ENCODE measurements at places on chromosomes 3 and 15. TPM values are rescaled to one million over a fixed set of nuclear protein-coding genes. Genes with fewer than 3 reads are reported as not detected.

DNA sequence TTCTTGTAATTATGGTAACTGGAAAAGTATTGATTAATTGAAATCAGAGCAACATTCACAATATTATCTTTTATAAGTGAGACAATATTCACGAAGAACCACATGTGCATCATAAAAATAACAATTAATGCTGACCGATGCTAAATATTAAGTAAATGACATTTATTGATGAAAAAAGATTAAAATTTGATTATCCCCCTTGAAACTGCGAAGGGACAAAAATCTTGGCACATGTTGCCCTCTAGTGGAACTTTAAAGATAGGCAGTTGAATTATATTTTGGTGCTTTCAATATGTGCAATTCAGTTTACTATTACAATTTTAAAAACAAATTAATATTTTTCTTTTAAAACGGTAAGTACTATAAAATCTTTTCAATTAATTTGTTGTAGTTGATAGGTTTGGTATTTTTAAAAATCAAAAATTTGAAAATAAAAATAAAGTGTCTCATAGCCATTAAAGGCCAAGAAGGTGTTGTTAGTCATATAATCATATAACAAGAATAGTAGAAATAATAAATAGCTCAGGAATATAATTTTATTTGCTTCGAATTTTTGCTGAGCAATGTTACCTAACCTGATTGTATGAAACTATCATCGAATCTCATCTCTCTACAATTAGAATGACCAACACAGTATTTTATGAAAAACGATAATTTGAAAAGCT, 270.2 kb downstream of the ROBO1 start:
- peak; percentile 4 for DNase-seq

DNA sequence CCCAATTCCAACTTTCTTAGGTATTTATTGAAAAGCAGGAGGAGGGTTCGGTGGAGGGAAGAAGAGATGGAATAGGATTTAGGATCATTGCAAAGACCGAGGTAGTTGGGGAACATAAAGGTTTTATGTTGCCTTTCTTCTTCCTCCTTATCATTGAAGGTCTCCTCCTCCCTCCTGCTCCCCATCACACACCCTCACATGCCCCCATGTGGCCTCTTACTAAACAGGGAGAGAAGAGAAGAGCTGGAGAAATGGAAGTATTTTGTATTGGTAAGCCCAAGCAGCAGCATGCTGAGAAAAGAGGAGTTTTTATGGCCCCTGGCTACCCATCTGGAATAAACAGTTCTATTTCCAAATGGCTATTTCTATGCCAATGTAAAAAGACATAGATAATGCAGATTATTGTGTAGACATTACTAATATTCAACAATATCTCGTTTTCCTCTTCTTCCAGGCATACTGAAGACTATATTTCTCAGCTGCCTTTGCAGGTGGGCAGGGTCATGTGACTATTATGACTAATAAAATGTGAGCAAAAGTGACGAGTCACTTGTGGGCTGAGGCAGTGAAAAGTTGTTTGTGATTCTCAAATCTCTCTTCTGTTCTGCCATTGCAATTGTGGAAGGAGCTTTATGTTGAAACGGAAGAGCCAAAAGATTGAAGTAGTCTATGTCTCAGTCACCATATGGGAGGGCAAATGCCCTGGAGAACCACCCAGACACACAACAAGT, 5.2 kb upstream of the GPR176 start:
- DNase-seq: no peak

- DNase-seq: no peak
Observed at GRCh38 chr3:126745760-126746394, 41.8 kb downstream of the CHCHD6 start.

DNA sequence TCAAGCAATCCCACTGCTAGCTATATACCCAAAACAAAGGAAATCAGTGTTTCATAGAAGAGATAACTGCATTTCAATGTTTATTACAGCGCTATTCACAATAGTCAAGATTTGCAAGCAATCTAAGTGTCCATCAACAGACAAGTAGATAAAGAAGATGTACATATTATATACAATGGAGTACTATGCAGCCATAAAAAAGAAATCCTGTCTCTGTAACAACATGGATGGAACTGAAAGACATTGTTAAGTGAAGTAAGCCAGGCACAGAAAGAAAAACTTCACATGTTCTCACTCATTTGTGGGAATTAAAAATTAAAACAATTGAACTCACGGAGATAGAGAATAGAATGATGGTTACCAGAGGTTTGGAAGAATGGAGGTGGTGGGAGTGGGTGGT, 89.2 kb downstream of the LSAMP start:
- no peak for DNase-seq

The VGLL4 gene
- 58.1 TPM for total RNA-seq

DNA sequence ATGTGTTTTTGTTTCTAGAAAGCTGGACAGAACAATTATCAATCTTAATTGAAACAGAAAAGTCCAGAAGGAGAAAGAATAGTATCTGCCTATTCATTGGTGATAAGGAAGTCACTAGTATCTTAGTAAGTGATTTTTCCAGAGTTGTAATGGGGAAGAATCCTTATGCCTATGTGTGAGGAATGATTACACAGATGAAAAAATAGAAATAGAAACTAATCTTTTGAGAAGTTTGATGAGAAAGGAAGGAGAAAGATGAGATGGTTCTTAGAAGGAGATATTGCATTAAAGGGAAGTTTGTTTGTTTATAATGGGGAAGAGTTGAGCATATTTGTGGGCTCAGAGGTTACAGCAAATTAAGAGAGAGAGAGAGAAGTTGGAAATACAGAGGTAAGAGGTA, 42.7 kb upstream of the CBLB start:
- DNase-seq: no peak

- no peak for DNase-seq
Observed at GRCh38 chr3:130548356-130548755, 31.4 kb downstream of the COL6A6 start.

The PLSCR2 gene
- total RNA-seq: not detected

The OCA2 gene
- not detected for total RNA-seq

The RPUSD3 gene
- total RNA-seq: 15.9 TPM

DNA sequence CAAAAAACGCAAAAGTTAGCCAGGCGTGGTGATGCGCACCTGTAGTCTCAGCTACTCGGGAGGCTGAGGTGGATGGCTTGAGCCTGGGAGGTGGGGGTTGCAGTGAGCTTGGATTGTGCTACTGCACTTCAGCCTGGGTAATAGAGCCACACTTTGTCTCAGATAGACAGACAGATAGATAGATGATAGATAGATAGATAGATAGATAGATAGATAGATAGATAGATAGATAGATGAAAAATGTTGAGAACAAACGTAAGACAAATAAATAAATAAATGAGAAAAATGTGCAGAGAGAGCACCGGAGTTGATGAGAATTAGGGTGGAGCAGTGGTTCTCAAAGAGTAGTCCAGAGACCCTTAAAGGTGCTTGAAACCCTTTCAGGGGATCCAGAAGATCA, 58.4 kb upstream of the ARL8B start:
- DNase-seq: no peak

DNA sequence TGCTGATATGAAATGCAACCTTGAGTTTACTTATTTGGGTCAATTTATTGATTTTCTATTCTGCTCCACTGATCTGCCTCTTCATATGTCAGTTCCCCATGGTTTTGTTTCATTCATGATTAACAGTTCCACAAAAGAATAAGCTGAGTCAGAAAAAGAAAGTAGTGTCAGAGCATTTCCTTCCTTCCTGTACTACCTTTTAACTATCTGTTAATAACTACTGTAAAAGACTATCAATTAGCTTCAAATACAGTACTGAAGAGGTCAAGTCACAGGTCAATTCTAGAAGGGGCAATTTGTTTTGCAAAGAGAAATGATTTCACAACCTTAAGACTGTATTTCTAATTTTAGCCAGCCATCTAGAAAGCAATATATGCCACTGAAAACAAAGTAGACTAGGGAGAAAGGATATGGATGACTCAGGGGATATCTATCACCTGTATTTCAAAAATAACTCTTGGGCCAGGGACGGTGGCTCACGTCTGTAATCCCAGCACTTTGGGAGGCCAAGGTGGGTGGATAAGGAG, 129.5 kb downstream of the TFDP2 start:
- DNase-seq: peak; percentile 38

- DNase-seq: no peak
Observed at GRCh38 chr3:126431103-126431534, 36.4 kb downstream of the CFAP100 start.

GRCh38 chr3:64674591-64675076, 13.2 kb downstream of the ADAMTS9 start:
- DNase-seq: no peak

The GPR62 gene
- total RNA-seq: not detected

The PCNP gene
- total RNA-seq: 55.4 TPM

DNA sequence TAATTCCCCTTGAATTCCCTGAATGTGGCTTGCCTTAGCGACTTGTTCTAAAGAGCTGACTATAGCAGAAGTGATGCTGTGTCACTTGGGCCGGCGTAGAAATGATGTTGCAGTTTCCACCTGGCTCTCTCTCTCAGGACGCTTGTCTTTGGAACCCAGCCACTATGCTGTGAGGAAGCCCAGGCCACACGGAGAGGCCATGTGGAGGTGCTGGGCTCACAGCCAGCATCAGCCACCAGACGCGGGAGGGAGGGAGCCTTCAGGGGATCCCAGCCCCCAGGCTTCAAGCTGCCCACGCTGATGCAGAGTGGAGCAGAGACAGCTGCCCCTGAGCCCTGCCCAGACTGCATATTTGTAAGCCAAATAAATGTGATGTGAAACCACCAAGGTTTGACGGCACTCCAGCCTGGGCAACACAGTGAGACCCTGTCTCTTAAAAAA, 18.6 kb downstream of the RNU5B-1 start:
- DNase-seq: peak; percentile 17

The STAC gene
- total RNA-seq: 0.40 TPM

- DNase-seq: peak; percentile 2
Observed at GRCh38 chr3:87410110-87410509, 133.7 kb upstream of the POU1F1 start.

DNA sequence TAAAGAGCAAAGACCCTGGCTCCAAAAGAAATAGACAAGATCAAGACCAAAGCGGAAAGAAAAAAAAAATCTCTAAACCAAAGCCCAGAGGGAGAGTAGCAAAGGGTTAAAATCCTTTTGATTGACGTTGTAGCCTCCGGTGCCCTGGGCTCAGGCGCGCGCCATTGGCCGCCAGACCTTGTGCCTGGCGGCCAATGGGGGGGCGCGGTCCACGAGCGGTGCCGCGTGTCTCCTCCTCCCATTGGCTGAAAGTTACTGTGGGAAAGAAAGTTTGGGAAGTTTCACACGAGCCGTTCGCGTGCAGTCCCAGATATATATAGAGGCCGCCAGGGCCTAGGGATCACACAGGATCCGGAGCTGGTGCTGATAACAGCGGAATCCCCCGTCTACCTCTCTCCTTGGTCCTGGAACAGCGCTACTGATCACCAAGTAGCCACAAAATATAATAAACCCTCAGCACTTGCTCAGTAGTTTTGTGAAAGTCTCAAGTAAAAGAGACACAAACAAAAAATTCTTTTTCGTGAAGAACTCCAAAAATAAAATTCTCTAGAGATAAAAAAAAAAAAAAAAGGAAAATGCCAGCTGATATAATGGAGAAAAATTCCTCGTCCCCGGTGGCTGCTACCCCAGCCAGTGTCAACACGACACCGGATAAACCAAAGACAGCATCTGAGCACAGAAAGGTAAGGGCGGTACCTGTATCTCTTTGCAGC, at the start of gene HES1:
Gene HES1, plus strand, starts transcription at position 343 of the 713 bp plus-strand sequence. Its CDS starts 233 bp downstream, at position 576.
- DNase-seq: peak; percentile 99

- DNase-seq: no peak
Observed at GRCh38 chr15:67578020-67578600, 35.6 kb downstream of the MAP2K5 start.

DNA sequence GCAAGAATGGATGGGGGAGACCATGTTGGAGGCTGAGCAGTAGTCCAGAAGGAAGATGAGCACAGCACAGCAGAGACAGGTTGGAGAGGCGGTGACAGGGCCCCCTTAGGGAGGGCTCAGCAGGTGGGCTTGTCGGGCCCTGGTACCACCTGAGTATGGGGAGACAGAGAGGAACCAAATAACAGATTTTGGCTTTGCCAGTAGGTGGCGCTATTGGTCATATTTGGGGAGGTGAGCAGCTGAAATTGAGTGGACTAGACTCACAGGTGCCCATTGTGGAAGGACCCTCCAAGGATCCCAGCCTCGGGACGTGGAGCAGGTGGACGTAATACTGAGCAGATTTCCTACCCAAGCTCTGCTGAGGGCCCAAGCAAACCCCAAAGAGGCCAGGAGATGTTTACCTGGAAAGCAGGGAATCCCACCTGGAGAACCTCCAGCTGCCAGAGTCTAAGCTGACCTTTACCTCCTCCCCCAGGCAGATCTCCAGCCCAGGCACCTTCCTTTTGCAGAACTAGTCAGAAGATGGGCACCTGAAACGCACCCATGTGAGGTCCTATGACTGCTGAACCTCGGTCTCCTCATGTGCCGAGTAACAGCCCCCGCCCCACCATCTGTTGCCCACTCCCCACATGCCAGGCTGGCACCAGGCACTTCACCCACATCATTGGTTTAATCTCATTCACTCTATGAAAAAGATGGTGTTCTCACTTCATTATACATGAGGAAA, 24.6 kb upstream of the CORO2B start:
- peak; percentile 79 for DNase-seq

GRCh38 chr3:53230789-53231188, 25.0 kb downstream of the TKT start:
- no peak for DNase-seq

DNA sequence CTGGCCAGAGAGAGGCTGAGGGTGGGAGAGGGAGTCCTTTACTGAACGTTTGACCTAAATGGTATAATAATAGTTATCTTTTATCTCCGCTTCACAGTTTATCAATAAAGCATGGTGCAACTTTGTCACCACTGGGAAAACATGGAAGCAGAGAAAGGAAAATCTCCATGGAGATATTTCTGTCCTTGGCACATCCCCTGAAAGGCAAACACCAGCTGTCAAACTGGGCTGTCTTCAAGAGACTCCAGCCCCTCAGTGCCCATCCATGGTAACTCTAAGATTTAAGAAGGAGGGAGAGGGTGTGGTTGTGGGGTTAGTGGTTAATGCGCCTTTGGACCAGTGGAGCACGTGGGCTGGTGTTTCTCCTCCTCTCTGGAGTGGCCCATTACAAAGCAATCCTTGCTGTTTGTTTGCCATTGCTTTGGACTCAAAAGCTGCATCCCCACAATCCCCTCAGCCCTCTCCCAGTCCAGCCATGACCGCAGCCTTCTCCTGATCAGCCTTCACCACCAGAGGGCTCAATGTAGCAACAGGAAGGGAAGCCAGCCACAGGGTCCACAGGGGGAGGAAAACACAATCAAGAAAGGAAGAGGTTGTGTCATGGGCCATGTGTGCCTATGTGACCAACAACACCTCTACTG, 38.2 kb upstream of the FAM174B start:
- peak; percentile 53 for DNase-seq

The FBXL22 gene
- total RNA-seq: 0.20 TPM

Data from lung microvascular endothelial cell (primary cell).